Activated T-cell treated with anti-CD3 and anti-CD28 coated beads, Interleukin-2, amount 50 U/mL, for 72 hours (primary cell): ENCODE measurements at places on chromosomes 3 and 15. TPM values are rescaled to one million over a fixed set of nuclear protein-coding genes. Genes with fewer than 3 reads are reported as not detected.

The PLCB2 gene
- total RNA-seq = 90.4 TPM

DNA sequence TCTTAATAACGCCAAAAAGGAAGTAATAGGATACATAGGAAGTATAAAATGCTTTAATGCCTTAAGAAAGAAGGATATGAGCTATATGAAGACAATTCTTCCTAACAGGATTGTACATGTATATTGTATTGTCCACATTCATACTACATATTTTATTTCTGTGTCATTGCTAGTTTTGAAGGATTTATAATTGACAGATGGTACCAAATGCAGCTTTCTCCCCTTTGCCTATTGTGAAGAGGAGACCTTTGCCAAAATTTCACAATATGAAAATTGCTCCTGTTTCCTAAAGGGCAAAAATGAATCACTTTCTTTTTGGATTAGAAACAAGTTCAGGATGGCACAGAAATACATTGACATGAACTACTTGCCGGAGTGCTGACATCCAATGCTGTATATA lies 34.8 kb upstream of the EOMES start:
- DNase-seq = no peak

DNA sequence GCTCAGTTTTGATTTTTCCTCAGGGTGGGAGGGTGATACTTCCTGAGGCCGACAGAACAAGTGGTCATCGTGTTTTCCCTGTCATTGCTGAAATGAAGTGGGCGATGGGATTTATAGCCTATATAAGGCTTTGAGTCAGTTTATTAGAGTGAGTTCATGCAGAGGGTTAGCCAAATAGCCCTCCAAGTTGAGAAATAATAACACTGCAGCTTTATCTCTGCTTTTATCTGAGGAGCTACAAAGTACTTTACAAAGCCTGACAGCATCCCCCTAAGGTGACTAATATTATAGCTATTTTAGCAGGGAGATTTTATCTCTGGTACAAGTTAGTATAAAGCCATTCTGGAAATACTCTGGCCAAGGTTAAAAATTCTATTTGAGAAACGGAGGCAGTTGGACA lies 389.6 kb downstream of the MFSD1 start:
- no peak for DNase-seq

The PPP1R14D gene
- total RNA-seq = not detected
